ENCODE measurements at places on chromosomes 13 and 19.

DNA sequence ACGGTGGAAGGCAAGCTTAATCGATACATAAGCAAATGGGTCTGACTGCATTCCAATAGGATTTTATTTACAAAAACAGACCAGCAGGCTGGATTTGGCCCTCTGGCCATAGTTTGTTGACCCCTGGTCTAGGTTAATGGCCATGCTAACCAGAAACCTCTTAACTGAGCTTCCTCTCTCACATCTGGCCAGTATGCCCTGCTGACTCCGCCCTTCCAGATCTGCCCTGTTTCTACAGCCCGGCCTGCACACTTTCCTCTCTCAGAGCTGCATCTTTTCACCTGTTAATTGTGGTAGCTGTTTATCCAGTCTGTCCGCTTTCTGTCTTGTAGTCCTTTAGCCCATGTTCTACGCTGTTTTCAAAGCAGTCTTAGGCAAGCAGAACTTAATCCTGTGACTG is 25.6 kb downstream of the EDNRB start:
- no peak for DNase-seq

- no peak for DNase-seq
Observed at GRCh38 chr13:46698910-46699460, 98.0 kb downstream of the ESD start.

- DNase-seq: no peak
Observed at GRCh38 chr13:42754801-42755510, 26.4 kb upstream of the FAM216B start.

- no peak for DNase-seq
Observed at GRCh38 chr19:33024398-33024797, 40.3 kb downstream of the RHPN2 start.

DNA sequence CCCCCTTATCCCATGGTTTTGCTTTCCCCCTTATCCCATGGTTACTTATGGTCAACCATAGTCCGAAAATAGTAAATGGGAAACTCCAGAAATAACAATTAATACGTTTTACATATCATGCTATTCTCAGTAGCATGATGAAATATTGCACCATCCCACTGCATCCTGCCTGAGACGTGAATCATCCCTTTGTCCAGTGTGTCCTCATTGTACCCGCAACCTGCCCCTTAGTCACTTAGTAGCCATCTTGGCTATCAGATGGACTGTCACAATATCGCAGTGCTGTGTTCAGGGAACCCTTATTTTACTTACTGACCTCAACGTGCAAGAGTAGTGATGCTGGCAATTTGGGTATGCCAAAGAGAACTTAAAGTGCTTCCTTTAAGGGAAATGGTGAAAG is 10.5 kb upstream of the NBEA start:
- no peak for DNase-seq

GRCh38 chr19:29694669-29695627 is 20.1 kb downstream of the C19orf12 start:
- DNase-seq: peak; percentile 66

DNA sequence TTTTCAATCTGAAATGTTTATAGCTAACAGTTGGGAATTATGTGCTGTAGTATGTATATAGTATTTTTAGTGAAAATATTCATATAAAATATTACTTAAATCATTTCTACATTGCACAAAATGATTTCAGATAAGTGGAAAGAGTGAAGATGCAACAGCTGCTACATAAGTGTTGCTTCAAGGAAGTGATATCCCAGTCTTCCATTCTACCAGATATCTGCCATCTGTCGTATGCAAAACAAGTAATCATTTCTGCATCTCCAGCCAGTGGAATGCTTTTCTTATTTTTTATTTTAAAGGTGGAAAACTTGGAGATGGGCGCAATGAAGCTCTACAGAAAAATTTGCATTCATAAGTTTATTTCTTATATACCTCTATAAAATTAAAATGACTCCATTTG is 152.5 kb upstream of the MAB21L1 start:
- no peak for DNase-seq

DNA sequence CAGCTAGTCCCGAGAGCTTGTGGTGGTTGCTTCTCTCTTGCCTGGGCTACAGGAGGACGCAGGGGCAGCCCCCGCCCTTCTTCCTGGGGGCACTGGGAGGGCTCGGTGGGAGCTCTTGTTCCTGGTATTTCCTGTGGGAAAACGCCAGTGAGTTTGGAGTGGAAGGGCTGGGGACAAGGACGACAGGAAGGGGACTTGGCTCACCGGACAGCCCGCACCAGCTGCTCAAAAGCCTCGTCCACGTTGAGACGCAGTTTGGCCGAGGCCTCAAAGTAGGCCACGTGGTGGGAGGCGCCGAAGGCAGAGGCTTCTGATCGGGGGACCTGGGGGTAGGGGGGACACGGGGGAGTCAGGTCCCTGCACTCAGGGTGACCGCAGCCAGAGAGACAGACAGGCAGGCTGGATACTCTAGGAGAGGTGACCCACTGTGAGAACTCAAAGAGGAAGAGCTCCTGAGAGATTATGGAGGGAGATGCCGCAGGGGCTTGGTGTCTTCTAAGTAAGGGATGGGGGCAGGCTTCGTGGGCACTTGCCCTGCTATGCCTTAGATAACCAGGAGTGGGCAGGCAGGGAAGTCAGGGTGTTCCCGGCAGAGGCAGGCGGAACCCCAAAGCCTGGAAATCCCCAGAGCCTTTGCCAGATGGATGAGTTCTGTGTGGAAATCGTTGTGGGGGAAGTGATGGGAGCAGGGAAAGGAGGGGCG is 4.3 kb downstream of the RRAS start:
- no peak for DNase-seq

DNA sequence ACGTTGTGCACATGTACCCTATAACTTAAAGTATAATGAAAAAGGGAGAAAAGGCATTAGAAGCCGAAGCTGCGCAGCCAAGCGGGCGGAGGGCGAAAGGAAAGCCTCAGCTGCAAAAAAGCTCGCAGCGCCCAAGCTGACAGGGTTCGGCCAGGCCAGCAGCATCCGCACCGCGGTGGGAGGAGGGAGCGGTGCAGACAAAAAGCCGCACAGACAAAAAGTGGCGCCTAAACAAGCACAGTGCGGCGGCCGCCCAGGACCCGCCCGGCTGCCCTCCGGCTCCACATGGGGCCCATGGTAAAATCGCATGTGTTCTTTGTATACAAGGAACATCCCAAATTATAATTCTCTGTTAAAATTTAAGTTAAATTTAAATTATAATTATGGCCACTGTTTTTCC is 42.4 kb downstream of the PSG3 start:
- no peak for DNase-seq

- DNase-seq: no peak
Observed at GRCh38 chr13:53921473-53921872, 892.9 kb downstream of the OLFM4 start.

- DNase-seq: no peak
Observed at GRCh38 chr19:14686411-14686810, 3.4 kb upstream of the ZNF333 start.

DNA sequence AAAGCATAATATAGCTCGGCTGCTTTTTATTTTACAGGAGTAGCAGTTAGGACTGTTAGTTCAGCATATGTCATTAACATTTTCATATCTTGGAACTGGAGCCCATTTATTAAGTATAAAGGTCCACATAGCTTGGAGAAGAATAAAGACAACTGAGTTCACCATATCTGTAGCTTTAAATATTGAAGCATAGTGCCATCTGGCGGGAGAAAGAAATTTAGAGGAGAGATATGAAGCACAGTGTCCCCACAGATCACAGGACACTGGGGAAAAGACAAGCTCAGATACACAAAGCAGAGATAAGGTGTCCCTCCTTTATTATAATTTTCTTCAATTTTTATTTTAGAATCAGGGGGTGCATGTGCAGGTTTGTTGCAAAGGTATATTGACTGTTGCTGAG is 104.7 kb upstream of the FREM2 start:
- no peak for DNase-seq

GRCh38 chr19:36136964-36137686 is 2.7 kb upstream of the CAPNS1 start:
- DNase-seq: no peak

DNA sequence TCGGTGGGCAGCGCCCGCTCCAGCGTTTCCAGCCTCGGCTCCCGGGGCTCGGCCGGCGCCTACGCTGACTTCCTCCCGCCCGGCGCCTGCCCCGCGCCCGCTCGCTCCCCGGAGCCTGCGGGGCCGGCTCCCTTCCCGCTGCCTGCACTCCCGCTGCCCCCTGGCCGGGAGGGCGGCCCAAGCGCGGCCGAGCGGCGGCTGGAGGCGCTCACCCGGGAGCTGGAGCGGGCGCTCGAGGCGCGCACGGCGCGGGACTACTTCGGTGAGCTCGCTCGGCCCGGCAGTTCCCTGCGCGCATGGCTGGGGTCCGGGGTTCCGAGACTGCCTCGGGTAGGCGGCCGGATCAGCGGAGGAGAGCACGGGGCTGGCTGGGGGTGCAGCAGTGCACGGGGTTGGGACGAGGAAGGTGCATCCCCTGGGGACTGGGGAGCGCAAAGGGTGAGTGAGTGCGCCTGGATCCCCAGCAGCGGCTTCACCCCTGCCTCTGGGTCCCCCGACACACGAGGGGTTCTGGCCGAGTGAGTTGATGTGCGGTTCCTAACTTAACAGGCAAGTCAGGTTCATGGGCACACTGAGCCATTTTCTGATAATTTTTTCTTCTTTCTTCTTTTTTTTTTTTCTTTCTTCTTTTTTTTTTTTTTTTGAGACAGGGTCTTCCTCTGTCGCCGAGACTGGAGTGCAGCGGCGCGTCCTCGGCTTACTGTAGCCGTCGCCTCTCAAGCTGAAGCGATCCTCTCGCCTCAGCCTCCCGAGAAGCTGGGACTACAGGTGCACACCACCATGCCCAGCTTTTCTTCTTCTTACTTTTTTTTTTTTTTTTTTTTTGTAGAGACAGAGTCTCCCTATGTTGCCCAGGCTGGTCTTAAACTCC is 1.1 kb downstream of the WTIP start:
- DNase-seq: no peak

DNA sequence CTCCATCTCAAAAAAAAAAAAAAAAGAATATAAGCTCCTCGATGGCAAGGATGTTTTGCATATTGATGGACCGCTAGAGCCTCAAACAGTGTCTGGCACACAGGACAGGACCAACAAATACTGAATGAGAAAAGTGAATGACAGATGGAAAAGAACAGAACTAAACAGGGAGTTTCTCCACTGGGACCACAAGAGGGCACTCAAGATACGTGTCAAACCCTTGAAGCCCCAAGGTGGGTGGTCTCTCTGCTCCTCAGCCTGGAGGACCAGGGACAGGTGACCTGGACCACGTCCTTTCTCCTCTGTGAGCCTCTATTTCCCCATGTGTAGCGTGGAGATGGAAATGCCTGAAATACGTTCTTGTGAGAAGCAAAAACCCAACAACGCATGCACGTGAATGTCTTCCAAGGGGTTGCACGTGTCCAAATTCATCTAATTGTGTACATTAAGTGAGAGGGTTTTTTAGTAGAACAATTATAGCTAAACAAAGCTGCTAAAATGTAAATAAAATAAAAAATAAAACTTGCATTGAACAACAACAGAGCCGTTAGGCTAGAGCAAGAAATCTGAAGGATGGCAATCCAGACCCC is 5.7 kb upstream of the CDC42EP5 start:
- DNase-seq: no peak

DNA sequence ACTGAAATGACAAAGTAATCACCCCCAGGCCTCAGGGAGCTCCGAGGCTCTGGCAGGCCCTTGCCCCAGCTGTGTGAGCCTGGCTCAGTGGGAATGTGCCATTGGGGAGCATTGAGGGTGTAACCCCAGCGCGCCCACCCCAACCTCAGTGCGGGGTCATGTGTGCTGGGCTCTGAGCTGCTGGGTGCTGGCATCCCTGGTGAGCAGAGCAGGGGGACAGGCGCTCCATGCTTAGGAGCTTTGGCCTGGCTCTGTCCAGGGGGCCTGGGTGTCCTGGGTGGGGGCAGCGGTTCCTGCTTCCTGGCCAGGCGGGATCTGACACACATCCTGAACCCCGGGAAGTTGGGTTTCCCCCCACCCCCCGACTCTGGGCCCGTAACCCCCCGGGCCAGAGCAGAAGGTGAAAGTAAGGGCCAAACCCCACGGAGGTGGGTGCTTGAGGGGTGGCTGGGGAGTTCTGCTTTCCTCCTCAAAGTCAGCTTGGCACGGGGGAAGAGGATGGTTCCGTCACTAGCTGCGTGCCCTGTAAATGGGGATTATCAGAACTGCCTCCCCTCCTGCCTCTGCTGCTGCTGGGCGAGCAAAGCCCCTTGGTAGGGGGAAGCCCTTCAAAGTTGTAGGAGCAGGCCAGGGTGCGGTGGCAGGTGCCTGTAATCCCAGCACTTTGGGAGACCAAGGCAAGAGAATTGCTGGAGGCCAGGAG is 1.7 kb downstream of the LRP3 start:
- DNase-seq: no peak

DNA sequence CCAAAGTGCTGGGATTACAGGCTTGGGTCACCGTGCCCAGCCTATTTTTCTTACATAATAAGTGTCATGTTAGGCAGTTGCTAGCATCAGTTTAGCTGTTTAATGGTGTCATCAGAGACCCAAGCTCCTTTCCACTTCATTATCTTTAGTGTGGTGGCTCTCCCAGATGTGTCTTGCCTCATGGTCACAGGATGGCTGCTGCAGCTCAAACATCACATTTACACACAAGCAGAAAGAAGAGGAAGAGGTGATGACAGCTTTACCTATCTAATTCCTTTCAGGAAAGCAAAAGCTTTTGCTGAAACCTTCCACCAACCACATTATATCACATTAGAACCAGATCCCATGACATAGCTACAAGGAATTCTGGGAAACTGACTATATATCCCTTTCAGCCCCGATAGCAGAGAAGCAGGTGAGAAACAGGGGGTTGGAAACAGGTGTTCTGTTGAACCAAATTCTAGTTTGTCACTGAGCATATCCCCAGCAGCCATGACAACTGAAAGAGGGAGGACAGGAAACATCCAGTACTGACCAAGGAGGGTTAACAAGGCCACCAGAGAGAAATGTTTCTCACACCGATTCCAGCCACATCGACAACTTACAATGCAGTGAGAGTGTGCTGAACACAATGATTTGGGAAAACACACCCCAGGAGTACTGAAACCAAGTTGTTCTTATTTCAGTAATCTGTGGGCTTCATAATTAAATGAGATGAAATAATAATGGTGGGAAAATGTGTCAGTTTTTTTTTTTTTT is 617.0 kb downstream of the UQCRFS1 start:
- DNase-seq: no peak

- no peak for DNase-seq
Observed at GRCh38 chr19:21694171-21694906, 73.0 kb downstream of the ZNF100 start.

GRCh38 chr13:44223770-44224444 is 149.7 kb upstream of the SERP2 start:
- no peak for DNase-seq

DNA sequence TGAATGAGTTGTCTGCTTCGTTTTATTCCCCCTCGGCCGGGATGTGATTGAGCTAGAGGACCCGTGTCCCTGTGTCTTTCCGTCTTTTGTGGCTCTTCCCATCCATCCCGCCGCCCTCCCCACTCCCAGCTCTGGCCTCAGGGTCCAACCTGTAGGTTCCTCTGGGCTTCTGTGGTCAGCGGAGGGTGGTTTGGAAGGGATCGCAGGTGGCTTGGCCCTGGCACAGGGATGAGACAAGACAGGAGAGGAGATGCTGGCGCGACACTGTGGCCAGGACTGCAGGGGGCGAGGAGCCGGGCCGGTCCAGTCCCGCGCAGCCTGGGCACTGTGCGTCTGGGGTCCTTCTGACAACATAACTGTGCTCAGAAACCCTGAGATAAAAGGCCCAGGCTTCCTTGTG is 2.0 kb downstream of the EVI5L start:
- no peak for DNase-seq

Measured in stimulated activated CD8-positive, alpha-beta memory T cell treated with anti-CD3 and anti-CD28 coated beads, Interleukin-15, amount 100 ng/mL, for 48 hours (primary cell).